ENCODE measurements at places on chromosomes 11 and 22.

DNA sequence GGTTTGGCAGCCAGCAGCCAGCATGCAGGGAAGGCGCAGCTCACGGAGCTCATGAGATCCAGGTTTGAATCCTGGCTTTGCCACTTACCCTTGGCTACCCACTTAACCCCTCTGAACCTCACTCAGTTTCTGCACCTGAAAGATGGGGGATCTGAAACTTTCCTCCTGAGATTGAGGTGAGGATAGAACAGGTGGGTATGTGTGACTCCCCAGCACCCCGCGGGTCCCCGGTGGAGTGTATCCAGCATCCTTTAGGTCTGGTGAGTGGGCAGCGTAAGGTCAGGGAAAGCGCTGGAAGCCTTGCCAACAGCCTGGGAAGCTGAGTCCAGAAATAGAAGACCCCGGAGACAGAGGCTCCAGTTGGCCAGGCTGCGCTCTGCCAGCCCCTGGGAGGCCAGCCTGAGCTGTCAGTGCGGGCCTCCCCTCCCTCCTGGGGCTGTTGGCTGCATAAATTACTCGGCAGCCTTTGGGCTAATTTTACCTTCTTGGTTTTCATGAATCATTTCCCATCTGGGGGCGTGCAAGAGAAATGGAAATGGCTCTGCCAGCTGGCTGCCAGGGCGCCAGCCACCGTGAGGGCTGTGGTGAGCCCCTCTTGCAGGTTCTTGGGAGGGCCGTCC, 17.6 kb downstream of the PRDM11 start:
- DNase-seq, result no peak

- no peak for DNase-seq
Measured at GRCh38 chr22:39833093-39833492, 60.5 kb downstream of the ENTHD1 start.

GRCh38 chr22:30398685-30399680, 2.2 kb downstream of the SEC14L2 start:
- DNase-seq, result no peak

DNA sequence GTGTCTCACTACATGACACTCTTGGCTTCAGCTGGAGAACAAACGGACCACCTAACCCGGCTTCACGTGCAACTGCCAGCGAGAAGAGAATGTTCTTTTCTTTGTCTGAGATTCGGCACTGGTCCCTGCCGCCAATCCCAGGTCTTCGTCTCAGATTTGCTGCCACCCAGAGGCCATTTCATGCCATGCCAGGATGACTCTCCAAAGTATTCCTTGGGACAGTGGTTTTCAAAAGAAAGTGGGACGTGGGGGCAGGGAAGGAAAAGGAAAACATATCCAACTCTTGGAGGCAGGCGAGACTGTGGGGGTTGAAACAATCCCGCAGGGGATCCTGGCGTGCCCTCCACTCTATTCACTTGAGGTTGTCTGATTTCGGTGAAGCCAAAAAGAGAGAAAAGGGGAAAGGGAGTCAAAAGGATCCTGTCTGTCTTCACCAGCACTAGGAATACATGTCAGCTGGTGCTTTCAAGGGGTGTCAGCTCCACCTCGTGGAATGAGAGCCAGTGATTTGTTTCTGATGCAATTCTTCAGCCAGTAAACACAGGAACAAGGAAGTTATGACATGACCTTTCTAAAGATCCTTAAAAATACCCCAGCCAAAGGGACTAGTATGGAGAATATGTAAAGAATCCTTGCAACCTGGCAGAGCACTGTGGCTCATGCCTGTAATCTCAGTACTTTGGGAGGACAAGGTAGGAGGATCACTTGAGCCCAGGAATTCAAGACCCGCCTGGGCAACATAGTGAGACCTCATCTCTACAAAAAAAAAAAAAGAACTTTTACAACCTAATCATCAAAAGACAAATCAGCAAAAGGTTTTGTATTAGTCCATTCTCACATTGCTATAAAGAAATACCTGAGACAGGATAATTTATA, 41.0 kb upstream of the APLNR start:
- DNase-seq, result peak; percentile 60

- DNase-seq, result no peak
Measured at GRCh38 chr22:47406180-47406834, 643.9 kb downstream of the TBC1D22A start.

- peak; percentile 10 for DNase-seq
Measured at GRCh38 chr11:30172883-30173311, 57.9 kb upstream of the FSHB start.

- no peak for DNase-seq
Measured at GRCh38 chr22:47190957-47191670, 428.7 kb downstream of the TBC1D22A start.

DNA sequence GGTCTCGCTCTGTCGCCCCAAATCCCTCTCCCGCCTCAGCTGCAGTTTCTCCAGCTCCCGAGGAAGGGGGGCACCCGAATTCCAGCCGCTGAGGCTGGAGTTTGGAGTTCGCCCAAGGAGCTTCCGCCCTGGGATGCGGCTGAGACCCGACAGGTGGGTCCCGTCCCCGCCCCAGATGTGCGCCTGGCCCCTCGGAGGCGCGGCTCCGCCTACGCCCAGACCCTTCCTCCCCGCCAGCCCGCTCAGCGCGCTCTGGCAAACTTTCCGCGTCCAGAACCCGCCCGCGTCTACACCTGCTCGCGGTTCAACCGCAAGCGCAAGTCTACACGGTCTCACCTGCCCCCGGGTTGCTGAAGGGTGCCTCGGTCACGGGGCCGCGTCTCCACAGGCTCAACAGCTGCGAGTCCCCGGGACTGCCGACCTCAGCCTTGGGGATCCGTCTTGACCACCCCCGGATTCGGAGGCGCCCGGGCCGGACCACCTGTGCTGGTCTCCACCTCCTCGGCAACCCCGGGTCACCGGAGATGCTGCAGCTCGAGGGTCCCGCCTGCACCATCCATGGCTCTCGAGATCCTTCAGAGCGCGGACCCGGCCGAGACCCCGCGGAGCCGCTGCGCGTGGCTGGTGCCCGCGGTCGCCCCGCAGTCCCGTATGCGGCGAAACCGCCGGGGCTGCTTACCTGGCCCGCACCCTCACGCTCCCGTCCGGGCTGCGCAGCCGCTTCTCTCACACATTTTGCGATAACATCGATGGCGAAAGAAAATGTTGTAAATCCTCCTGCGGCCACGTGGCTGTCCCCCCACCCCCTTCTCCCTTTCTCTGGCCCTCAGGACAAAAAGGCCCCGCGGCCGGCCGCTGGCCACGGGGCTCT, 63.6 kb downstream of the NFAM1 start:
- no peak for DNase-seq

DNA sequence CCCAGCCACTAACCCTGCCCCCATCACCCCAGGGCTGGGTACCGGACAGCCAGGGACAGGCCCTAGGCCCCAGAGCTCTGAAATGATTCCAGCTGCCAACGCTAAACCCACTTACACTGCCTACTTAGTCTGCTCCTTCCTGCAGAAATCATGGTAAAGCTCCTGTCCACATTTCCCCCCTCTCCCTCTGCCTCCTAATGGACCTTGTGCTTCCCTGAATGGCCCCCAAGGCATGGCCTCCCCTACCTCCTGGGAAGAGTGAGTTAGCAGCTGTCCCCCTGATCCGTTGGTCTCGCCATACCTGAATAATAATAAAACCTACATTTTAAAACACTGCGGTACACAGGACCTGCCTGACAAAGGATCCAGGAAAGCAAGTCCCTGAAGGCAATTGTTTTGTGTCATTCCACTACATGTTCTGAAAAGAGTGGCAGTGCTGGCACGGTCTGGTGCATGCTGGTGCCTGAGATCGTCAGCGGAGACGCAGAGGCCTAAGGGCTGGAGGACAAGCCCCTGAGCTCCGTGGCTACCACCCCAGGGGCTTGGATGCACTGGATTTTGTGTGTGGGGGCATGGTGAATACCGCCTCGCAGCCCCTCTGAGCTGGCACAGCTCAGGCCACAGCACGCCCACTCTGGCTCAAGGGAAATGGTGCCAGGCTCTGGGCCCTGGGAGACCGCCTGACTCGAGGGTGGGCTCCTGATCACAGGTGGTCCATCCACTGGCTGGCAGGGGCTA, 186.3 kb downstream of the CTTN start:
- no peak for DNase-seq

- no peak for DNase-seq
Measured at GRCh38 chr11:5252919-5253265, 1.7 kb downstream of the HBG2 start.

GRCh38 chr11:22432291-22433093, 94.3 kb downstream of the SLC17A6 start:
- DNase-seq, result no peak

DNA sequence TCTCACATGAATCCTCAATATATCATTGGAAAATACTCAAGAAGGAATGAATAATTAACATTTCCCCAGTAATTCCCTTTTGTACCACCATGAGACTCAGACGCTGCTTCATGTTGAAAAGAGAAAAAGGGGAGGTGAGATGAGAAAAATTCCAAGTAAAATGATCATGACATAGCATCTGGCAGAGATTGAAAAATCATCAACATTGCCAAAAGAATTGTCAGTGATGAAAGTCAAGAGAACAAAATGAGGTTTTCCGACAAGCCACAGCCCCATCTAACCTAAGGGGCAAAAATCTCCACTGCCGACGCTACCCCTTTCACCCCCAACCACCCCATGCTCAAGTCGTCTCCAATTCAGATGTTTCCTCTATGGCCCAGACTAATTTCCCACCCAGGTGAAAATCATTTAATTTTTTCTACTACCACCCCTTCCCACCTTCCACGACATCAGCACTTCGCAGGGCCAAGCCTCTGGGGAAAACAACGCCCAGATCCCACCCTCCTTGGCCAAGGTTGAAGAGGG, 1.2 kb downstream of the RAB6A start:
- DNase-seq, result peak; percentile 62

DNA sequence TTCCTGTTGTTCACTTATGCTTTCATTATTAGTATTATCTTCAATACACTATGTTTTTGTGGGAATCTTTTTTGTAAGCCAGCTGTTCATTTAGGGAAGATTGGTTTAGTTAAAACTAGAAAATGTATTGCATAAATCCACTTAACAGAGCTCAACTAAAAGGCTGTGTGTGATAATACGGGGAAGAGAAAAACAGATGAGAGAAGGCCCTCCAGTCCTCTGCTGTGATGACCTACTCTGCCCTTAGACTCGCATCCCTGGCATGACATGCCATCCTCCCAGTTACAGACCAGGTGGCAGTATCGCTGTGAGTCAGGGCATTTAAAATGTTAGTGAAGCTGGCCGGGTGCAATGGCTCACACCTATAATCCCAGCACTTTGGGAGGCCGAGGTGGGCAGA, 173.4 kb upstream of the TTC12 start:
- no peak for DNase-seq

DNA sequence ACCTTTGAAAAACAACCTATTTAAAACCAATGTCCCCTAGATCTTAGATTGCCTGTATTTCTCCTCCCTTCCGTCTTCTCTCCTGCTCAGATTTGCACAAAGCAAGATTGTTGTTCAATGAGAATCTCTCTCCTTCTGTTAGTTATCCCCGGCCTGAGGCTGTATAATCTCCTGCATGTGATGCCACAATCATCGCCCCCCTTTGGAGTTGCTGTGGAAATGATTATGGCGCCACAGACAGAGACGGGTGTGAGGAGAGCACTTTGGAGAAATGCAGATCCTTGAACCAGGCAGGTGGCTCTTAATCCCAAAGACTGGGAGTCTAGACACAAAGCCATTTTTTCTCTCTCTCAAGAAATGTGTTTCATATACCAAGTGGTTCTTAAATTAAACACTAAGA, 941.3 kb downstream of the OPCML start:
- no peak for DNase-seq

DNA sequence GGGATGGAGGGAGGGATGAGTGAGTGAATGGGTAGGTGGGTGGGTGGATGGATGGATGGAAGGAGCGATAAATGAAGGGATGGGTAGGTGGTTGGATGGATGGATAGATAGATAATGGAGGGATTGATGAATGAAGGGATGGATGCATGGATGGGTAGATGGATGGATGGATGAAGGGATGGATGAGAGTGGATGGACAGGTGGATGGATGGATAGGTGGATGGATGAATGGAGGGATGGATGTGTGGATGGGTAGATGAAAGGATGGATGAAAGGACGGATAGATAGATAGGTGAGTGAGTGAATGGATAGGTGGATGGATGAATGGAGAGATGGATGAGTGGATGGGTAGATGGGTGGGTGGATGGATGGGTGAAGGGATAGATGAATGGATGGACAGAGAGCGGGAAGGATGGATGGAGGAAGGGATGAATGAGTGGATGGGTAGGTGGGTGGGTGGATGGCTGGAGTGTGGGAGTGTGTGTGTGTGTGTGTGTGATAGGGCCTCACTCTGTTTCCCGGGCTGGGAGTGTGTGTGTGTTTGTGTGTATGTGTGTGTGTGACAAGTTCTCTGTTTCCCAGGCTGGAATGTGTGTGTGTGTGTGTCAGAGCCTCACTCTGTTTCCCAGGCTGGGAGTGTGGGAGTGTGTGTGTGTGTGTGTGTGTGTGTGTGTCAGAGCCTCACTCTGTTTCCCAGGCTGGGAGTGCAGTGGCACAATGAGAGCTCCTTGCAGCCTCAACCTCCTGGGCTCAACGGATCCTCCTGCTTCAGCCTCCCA, 2.1 kb upstream of the PRR33 start:
- no peak for DNase-seq

DNA sequence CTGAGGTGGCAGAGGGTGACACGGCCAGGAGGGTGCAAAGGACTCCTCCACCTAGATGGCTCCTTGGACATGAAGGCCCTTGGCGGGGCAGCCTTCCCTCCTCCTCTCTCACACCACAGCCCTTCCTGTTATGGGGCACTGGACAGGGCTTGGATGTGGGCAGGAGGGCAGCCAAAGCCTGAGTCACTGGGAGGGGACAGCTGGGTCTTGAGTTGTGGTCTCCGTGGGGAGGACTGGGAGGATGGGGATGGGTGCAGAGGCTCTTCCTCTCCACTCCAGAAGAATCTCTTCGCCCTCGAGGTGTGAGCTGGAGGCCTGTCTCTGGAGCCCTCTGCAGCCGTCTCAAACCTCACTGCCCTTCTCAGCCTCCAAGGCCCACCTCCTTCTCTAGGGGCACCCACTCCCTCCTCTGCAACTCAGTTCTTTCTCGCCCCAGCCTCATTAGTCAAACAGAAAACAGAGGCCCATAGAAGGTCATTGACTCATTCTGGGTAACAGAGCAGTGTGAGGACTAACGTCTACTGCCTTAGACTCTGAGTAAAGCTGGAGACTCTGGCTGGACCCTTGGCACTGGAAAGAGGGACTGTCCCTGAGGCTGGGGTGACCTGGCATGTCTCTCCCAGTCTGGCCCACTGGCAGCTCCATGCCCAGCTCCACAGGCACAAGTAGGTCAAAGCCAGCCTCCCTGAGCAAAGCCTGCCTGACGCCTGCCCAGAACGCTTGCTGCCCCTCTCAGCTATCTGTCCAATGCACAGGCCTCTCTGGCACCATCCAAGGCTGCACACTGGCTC, 47.5 kb upstream of the CDON start:
- no peak for DNase-seq

DNA sequence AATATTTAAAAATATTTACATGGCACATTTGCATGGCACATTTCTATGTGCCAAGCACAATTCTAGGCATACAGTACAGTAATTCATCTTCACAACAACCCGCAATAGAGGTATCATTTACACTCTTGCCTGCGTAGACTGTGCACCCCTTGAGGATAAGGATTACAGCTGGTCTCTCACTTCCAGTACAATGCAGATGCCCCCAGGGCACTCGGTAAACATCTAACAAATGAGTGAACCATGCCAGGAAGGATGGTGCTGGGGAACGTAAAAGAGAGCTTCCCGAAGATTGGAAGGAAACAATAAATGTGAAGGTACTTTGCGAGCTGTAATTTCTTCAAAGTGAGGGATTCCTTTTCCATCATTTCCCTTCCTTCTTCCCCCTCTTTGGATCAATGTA, 1.3 kb downstream of the PRPF19 start:
- DNase-seq, result no peak
